ENCODE measurements at places on chromosomes 11 and 22. TPM values are rescaled to one million over a fixed set of nuclear protein-coding genes. Genes with fewer than 3 reads are reported as not detected.

DNA sequence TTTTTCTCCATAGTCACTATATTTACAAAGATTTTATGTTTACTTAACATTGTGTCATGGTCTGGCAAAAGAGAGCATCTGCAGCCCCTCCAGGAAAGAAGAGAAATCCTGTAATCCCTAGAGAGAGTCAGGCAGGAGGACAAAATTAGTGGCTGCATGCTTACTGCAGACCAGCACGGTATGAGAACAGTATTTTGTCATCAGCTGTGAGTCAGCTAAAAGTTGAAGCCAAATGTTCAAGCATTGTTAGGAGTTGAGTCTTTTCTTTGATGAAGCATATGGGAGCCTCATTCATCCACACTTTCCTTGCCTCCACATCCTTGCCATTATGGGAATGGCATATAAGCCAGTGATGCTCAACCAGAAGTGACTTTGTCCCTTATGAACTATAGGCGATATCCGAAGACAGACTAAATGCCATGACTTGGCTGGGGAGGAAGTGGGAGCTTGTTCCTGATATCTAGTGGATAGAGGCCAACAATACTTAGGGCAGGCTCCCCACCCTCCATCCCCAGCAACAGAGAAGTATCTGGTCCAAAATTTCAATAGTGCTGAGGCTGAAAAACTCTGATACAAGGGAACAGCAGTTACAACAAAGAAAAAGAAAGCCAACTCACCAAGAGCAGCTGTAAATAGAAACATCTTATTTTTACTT is 112.0 kb upstream of the OR5AK2 start:
- DNase-seq = no peak

Gene OR10D3
- not detected for total RNA-seq

Gene SLC5A1
- not detected for total RNA-seq

Gene OVOL1
- total RNA-seq = not detected

GRCh38 chr22:44646668-44647067 is 55.3 kb upstream of the PRR5 start:
- DNase-seq = no peak

DNA sequence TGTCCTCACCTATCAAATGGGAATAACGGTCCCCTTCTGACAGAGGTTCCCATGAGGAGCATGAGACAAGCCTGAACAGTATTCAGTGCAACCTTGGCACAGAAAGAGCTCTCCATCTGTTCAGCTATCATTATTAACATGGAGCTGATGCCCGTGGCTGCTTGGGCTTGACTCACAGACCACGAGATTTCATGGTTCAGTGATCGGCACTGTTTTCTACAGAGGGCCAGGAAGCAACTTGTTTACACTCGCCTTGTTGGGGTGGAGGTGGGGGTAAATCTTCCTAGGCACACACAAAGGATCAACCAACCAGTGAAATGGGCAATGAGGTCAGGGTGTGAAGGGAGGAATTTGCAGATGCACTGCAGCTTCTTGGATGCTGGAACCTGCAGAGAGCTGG is 88.2 kb downstream of the CWC15 start:
- no peak for DNase-seq

Gene NNMT
- 173 TPM for total RNA-seq

DNA sequence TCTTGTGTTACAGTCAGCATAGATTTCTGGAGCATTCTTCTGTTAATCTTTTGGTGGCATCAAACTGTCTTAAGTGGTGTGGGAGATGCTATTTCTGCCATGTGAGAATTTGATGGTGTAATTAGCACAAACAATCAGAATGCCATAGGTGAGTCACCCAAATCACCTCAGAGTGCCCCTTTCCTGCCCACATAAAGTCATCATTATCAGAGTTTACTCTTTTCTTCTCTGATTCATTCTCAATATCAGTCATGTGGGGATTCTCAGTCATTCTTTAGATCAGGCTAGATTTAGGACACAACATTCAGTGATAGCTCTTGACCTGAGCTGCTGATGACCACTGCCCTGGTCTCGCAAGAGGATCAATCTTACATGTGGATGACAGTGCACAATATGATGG is 23.7 kb upstream of the MS4A6A start:
- DNase-seq = no peak

GRCh38 chr11:56522008-56522407 is 21.0 kb downstream of the OR5M11 start:
- DNase-seq = no peak

DNA sequence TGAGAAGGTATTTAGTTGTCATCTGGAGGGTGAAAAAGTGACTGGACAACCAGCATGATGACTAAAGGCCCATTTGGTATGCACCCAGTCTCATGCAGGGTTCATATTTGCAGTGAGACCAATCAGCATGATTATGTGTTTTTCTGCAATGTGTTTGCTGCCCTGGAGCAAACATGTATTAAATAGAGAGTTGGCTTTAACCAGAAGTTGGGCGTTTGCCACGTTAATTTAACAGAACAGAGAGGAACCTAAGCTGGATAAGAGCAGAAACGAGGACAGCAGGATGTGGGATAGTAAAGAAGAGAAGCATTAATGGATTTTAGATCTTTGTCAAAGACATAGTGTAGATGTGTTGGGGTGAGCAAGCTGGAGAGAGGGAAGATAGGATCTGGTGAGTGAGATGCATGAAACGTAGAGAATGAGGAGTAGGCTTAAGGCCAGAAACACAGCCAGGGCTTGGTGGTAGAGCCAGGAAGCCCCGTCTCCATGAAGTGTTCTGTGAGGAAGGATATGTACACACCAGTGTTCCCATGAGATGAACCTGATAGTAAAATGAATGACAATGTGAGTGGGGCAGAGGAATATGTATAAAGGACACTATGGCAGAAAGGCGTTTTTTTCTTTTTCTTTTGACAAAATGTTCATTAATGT is 164.0 kb upstream of the PDGFD start:
- DNase-seq = no peak

Gene BRSK2
- total RNA-seq = 0.06 TPM

- DNase-seq = no peak
These were observed 1.7 kb downstream of the CYB5R2 start for GRCh38 chr11:7671347-7672215.

GRCh38 chr11:86636275-86636674 is 36.1 kb downstream of the ME3 start:
- DNase-seq = no peak

DNA sequence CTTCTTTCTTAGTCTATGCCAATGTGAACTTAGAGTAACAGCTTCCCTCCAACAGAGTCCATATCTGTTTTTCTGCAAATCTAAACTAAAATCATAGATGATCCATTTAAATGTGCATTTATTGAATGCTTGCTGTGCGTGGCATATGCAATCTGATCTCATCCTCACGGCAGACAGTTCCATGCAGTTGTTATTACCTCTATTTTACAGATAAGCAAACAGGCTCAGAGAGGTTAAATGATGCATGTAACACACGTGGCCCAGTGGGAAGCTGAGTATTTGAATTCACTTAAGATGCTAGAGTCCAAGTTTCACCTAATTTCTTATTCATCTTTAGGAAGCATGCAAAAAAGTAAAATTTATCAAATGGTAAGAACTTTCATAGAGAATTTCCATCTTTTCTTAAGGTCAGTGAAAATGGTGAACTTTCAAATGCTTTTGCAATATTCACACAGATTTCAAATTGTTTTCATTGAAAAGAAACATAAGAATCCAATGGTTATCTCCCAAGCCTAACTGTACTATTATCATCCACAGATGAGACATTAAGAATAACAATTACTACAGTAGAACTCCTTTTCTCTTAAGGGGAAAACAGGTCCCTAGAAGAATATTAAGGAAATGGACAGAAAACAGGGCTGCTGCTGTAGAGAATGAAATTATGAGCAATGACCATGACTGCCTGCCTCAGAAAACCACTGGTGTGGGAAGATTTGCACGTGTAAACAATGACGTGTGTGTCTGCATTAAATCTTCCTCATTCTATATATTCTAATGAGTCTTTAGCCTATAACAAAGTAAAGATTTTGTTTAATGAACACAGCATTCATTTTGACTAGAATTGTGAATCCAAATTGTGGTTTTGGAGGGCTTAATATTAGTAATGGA is 1171.3 kb downstream of the LRRC4C start:
- DNase-seq = no peak

DNA sequence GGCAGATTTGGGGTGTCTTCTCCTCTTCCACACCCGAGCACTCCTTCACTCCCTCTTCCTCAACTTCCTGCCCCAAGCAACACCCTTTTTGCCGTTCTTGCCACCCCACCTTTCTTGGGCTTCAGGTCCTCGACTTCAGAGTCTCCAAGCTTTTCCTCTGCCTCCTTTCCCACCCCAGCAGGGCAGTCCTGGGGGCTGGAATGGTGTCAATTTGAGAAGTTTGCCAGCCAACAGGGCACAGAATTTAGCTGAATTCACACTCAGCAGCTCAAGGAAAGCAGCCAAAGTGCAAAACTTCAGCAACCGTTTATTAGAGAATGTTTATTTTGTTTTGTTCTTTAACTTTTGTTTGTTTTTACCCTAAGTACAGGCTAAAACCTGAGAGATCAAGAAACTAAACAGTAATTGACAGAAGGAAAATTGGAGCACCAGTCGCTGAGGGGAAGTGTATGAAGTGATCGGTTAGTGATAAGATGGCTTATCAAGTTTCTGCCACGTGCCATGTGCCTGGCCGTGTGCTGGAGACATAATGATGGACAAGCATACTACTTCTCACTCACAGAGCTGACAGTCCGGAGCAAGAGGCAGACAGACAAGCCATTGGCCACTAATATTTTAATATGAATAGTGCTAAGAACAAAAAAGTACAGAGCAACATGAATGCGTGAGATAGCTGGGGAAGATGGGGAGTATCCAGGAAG is 44.4 kb downstream of the AHNAK start:
- no peak for DNase-seq

DNA sequence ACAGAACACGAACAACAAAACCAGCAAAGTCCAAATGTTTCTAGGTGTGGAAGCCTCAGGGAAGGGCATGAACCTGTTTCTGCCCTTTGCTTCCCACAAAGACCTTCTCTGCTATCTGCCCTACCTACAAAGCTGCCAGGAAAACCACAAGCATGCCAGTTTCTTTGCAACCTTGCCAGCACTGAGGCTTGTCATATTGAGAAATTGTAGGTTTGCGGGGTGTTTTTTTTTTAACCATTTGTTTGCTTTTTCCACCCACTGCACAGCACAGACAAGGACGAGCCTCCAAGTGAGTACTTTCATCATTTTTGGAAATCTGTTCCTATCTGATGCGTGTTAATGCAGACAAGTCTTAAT is 12.8 kb downstream of the PARVG start:
- no peak for DNase-seq

DNA sequence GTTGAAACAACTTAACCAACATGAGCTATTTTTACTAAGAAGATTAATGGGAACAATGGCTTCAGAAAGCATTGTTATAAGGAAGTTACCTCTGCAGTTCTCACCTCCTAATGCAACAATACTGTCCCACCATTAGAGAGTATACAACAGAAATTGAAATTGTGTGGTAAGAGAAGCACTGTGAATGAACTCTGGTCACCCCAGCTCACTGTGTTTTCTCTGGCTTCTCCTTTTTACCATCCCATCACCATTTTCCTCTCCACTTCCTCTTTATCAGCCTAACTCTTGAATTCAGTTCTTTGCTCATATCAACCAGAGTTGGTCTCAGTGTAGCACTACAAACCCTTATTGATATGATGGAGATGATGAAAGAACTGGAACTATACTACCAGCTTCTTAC is 138.0 kb upstream of the POU2AF2 start:
- no peak for DNase-seq

GRCh38 chr11:57475191-57475590 is 14.9 kb downstream of the RTN4RL2 start:
- no peak for DNase-seq

Gene OR2AG2
- total RNA-seq = not detected

DNA sequence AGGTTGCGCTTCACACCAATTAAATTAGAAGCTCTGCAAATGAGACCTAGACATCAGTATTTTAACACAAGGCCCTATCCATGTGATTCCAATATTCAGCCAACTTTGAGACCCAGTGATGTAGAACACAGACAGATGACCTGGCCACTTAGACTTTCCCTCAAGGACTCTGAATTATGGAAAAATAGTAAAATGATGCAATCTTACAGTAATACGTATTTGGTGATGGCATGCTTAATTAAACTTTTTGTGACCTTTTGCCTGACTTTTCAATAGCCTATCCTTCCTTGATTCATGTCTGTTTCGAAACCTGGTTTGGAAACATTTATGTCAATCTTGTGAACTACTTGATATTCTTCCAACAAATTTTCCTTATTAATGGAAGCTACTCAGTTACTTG is 521.2 kb downstream of the KCNA4 start:
- DNase-seq = no peak

DNA sequence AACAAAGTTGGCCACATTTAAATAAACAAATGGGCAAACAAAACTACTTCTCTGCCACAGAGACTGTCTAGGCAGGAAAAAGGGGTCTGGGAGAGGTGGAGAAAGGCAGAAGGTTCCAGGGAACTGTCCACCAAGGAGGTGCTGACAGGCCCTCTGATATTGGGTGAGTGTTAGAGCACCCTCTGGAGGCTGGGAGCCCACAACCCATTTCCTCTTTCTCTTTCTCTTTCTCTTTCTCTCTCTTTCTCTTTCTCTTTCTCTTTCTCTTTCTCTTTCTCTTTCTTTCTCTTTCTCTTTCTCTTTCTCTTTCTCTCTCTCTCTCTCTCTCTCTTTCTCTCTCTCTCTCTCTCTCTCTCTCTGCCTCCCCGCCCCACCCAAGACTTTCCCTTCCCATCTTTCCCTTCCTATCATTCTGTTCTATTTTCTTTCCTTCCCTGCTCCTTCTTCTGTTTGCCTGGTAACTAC is 912.8 kb downstream of the DLG2 start:
- peak; percentile 36 for DNase-seq

- DNase-seq = peak; percentile 70
These were observed 1161.1 kb downstream of the BRD1 start for GRCh38 chr22:48666620-48667019.

DNA sequence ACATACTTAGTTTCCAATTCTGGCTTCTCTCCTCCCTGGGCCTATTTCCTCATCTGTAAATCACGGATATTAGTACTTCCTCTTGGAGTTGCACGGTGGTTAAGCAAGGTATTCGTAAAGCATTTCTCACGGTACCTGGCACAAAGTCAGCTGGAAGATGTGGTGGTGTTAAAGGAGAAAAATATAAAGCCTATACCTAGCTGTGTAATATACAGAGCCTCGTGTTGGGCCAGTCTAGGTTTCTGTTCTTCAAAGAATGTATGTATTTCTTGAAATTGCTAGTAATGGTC is 47.2 kb downstream of the DBX1 start:
- DNase-seq = no peak

- DNase-seq = no peak
These were observed 871 bp downstream of the BDNF start for GRCh38 chr11:27699242-27699925.

Gene RCOR2
- total RNA-seq = 1.5 TPM

DNA sequence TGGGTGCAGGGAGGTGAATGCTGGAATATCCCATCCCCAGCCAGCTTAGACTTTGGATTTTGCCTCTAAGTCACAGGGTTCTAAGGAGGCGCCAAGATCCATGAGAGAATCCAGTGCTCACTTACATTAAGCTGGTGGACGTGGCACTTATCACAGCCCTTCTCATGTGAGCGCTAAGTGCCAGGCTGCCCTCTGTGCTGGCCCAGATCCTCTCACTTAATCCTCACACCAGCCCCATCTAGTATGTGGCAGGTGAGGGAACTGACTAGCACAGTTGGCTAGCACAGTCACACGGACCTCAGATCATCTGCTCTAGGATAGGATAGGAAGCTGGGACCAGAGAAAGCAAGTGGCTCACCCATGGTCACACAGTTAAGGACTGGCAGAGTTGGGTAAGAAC is 3.6 kb downstream of the HMOX1 start:
- DNase-seq = no peak

Data from SJSA1 (cell line).